ENCODE measurements at places on chromosomes 12 and 14.

GRCh38 chr12:115268451-115268850 lies 584.5 kb upstream of the TBX3 start:
- DNase-seq, result no peak

DNA sequence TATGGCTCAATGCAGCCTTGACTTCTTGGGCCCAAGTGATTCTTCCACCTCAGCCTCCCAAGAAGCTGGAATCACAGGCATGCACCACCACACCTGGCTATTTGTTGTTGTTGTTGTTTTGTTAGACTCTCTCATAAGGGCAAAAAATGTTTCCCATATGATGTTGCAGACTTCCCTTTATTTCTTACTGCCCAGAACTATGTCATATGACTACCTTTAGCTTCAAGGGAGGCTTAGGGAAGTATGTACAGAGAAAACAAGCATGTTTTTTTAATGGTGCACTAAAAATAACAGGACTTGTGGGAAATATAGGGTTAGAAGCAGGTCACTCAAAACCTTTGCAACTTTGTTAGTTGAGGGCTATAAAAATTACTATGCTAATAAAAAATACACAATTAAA lies 4.3 kb upstream of the GPR19 start:
- DNase-seq, result no peak

- no peak for DNase-seq
These were observed 210.4 kb upstream of the SYT10 start for GRCh38 chr12:33649992-33650391.

DNA sequence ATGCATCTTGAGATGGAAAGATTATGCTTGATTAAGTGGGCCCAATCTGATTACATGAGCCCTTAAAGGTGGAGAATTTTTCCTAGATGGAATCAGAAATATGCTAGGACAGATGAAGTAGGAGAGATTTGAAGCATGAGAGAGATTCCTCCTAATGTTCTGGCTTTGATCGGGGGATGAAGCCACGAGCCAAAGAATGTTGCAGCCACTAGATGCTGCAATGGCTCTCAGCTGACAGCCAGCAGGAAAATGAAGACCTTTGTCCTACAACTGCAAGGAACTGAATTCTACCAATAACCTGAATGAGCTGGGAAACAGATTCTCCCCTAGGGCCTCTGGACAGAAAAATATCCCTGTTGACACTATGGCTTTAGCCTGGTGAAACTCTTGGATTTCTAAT lies 82.6 kb upstream of the ATP2B1 start:
- DNase-seq, result no peak

GRCh38 chr12:15278816-15279658 lies 43.3 kb upstream of the PTPRO start:
- no peak for DNase-seq

DNA sequence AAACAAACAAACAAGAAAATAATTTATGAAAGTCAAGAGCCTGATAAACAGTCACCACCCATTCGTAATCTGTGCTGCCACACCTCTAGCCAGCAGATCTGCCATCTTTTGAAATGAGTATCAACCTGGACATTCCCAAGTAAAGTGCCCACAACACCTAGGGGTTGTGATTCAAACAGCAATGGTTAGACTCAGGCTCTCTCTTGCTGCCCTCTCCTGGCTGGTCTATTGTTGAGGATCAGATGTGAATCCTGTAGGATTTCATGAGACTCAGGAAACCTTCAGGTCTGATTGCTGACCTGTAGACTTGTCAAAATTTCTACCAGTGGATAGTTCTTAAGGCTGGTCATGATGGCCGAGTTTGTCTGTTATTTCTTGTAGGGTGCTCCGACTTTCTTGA lies 26.8 kb downstream of the DGLUCY start:
- no peak for DNase-seq

DNA sequence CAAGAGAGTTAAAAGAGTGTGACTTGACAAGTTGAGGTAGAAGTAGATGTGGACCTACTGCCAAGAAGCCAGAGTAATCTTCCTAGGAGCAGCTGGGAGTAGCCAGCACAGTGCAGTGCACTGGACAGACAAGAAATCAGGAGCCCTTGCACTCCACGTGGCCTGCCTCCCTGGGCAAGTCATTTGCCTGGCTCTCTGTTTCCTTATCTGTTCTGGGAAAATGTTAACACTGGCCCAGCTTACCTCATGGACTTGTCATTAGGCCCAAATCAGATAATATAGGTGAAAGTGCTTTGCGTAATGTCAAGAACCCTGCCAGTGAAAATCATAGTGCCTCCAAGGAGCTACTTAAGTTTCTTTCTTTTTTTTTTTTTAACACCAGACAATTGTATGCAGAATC lies 19.2 kb downstream of the SLC7A8 start:
- no peak for DNase-seq

- DNase-seq, result no peak
These were observed 12.4 kb upstream of the BCL11B start for GRCh38 chr14:99284254-99285004.

GRCh38 chr14:100398044-100398443 lies 74.9 kb downstream of the SLC25A47 start:
- no peak for DNase-seq

- DNase-seq, result no peak
These were observed 136.9 kb downstream of the SLC38A1 start for GRCh38 chr12:46131732-46132469.
